Stimulated activated CD8-positive, alpha-beta memory T cell treated with anti-CD3 and anti-CD28 coated beads, Interleukin-7, amount 100 ng/mL, for 48 hours (primary cell): ENCODE measurements at places on chromosomes 5 and 9.
A peak's percentile ranks its signal among the peaks of the same experiment; 100 is the strongest.

DNA sequence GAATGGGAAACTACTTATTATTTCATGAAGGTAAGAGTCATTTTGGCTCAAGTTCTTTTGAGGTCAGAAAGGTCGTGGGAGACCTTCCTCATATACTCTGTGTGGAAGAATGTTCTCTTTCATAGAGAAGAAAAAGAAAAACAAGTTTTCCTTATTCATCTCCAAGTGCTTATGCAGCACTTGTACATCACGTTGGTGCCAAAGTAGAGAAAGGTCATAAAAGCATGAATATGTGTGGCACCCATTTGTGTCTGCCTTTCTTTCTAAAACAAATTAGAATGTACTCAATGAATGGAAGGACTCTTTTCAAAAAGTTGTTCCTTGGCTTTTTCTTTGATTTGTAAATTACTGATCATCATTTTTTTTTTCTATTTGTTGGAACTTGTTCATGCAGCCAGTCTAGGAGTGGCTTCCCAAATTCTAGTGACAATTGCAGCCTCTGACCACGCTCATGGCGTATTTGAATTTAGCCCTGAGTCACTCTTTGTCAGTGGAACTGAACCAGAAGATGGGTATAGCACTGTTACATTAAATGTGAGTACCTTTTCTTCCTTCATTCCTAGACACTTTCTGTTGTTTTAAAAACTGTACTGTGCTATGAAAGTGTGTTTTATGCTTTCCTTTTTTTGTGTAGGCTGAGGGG lies 122.4 kb downstream of the ADGRV1 start:
- DNase-seq, result no peak

- peak; percentile 40 for DNase-seq
Observed at GRCh38 chr5:177111720-177112394, 21.7 kb upstream of the NSD1 start.

DNA sequence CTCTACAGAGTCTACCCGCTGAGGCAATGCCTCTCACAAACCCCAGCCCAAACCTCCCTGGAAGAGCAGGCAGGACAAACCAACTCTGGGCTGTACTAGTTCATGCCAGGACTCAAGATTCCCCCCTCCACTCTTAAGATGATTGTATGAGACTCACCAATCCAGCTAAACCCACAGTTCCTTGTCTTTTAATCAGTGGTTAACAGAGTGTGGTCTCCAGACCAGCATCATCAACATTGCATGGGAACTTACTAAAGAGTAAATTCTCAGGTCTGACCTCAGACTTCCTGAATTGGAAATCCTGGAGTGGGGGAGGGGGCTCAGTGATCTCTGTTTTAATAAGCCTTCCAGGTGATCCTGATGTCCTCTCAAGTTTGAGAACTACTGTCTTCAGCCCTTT lies 240.9 kb downstream of the GAS1 start:
- DNase-seq, result no peak

DNA sequence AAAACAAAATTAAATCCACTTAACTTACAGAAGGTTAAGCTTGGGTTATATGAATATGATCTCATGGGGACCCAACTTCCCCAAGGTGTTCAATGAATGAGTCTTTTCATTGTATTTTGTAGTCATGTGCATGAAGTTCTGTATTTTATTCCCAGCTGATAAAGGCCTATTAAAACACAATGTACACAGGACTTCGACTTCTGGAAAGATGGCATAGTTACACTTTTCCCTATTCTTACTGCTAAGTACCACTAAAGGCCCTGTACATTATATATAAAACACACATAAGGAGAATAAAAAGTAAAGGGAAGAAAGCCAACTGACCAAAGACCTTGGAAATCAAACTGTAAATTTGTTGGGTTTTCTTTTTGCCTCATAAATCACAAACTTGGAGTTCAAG lies 222.4 kb downstream of the SAXO1 start:
- no peak for DNase-seq
